ENCODE measurements at places on chromosomes 3 and 15. TPM values are rescaled to one million over a fixed set of nuclear protein-coding genes. Genes with fewer than 3 reads are reported as not detected.

The GHSR gene
- total RNA-seq: not detected

The MYO9A gene
- 8.5 TPM for total RNA-seq

The CTXND1 gene
- not detected for total RNA-seq

The COLQ gene
- 0.16 TPM for total RNA-seq

The PLIN1 gene
- total RNA-seq: 0.08 TPM

The LRRIQ4 gene
- not detected for total RNA-seq

Data from hair follicular keratinocyte (primary cell).